ENCODE measurements at places on chromosomes 13 and 19.

DNA sequence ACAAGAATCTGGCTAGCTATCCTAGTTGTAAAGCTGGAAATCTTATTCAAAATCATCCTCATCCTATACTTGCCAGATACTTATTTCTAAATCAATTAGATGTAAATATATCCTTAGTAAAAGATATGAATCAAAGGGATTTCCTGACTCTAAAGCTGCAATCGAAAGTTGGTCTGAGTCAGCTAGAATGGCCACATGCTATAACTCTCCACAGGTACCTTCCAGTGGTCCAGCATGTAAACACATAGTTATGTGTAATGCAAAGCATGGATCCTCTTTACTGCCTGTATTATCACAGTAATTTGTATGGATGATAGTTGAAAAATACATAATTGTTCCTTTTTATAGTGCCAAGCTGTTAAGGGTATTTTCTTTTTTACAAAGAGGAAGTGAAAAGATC is 27.4 kb downstream of the SLITRK6 start:
- no peak for DNase-seq

DNA sequence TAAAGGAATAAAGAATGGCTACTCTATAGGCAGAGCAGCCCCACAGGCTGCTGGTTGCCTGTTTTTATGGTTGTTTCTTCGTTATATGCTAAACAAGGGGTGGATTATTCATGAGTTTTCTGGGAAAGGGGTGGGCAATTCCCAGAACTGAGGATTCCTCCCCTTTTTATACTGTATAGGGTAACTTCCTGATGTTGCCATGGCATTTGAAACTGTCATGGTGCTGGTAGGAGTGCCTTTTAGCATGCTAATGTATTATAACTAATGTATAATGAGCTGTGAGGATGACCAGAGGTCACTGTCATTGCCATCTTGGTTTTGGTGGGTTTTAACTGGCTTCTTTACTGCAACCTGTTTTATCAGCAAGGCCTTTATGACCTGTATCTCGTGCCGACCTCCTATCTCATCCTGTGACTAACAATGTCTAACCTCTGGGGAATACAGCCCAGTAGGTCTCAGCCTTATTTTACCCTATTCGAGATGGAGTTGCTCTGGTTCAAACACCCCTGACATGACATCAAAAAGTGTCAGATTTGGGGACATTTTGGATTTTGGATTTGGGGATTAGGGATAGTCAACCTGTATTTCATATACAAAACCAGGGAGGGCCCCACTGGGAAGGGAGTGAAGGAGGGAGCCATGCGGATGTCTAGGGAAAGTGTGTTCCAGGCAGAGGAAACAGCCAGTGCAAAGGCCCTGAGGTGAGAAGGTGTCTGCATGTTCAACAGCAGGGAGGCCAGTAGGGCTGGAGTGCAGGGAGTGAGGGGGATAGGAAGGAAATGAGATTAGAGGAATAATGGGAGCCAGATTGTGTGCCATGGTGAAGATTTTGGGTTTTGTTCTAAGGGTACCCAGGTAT is 10.9 kb downstream of the FXYD5 start:
- no peak for DNase-seq

GRCh38 chr13:23652909-23653726 is 82.9 kb downstream of the TNFRSF19 start:
- no peak for DNase-seq

DNA sequence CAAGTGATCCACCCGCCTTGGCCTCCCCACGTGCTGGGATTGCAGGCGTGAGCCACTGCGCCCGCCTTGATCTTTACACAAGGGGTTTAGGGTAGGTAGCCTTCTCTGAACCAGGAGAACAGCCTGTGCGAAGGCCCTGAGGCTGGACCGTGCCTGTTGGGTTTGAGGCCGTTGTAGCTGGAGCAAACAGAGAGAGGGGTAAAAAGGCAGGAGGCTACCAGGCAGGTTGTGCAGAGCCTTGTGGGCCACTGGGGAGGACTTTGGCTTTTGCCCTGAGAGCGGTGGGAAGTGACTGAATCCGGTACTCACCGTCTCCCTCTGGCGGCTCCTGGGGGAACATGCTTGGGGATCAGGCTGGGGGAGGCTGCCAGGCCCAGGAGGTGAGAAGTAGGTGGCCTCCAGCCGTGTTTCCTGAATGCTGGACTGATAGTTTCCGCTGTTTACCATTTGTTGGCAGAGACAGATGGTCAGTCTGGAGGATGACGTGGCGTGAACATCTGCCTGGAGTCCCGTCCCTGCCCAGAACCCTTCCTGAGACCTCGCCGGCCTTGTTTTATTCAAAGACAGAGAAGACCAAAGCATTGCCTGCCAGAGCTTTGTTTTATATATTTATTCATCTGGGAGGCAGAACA is 24.6 kb downstream of the SPC24 start:
- peak; percentile 89 for DNase-seq

GRCh38 chr19:32580353-32580900 is 563 bp upstream of the PDCD5 start:
- no peak for DNase-seq

- DNase-seq = no peak
Measured at GRCh38 chr19:3245050-3245449, 20.6 kb downstream of the CELF5 start.

DNA sequence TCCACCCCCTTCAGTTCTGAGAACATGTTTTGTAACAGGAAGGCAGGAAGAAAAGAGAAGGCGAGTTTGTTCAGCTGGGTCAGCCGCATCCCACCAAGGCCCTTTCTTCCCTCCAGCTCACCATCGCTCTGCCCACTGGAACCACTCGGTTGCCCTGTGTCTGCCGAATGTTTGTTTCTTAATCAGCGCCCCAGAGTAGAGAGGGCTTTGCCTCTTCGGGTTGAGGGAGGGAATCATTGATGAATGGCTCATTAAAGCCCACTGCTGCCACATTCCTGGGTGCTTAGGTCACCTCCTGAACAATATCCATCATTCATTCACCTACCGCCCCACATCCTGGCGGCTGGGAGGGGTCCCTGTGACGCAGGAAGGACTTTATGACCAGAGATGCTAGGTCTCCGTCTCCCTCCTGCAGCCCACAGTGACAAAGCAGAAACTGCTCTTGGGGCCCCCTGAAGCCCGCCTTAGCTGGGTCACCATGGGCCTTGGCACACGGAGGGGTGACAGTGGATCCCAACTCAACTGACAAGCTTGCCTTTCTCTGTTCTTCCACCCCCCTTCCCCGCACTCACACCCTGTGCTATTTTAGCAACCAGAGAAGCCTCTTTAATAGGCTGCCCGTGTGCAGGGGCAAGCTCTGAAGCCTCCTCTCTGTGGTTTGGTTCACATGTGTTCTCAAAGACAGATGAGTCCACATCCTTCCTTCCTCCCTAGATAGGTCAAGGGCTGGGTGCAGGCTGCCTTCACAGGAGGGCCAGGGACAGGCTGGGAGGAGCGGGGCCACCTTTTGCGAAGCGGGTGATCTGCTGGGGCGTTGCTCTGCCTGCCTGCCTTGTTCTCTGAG is 46.2 kb downstream of the ACTN4 start:
- peak; percentile 70 for DNase-seq

GRCh38 chr13:22082030-22082429 is 411.2 kb downstream of the FGF9 start:
- DNase-seq = no peak

- peak; percentile 75 for DNase-seq
Measured at GRCh38 chr13:31207661-31208552, 8.1 kb downstream of the B3GLCT start.

DNA sequence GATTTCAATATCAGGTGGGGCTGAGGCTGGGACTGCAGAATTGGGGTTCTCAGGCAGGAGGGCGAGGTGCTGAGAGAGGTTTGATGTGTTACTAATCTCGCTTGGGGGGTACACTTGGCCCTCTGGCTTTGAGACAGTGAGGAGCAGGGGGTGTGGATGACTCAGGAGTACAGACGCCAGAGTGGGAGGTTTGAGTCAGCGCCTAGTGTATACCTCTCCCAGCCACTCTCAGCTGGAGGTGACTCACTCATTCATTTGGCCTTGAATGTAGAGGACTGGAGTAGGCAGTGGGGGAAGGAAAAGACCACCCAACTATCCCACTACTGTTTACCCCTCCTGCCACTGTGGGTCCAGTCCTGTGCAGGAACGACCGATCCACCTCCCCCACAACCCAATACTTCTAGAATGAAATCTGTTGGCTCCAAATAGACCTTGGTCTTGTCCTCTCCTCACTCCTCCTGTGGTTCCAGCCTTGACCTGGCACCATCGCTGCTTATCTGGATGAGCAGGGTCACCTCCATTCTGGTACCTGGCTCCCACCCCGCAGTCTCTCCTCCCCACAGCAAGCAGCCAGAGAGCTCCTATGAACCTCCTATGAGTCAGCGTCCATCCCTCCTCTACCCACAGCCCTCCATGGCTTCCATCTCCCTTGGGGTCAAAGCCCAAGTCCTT is 20.1 kb upstream of the ZNRF4 start:
- DNase-seq = no peak

- no peak for DNase-seq
Measured at GRCh38 chr13:33785384-33785783, 32.6 kb upstream of the RFC3 start.

DNA sequence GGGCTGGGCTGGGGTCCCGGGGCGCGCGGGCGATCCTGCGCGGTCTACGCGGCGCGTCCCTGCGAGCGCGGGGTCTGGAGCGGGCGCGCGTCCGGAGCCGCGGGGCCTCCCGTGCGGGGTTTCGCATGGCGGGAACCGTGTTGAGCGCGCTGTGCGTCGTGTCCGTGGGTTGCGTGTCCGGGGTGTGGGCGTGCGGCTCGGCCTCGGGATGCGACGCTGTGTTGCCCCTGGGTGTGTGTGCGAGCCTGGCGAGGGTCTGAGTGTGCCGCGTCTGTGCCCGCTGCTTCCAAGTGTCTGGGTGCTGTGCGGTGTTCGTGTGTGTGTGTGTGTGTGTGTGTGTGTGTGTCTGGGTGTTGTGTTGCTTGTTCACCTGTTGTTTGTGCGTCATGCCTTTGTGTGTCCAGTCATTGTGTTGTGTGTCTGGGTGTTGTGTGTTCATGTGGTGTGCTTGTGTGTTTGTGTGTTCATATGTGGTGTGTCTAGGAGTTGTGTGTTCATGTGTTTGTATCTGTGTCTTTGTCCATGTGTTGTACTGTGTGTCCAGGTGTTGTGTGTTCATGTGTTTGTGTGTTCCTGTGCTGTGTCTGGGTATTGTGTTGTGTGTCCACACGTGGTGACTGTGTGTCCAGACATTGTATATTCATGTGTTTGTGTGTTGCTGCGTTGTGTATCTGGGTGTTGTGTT is 552 bp downstream of the PLK5 start:
- no peak for DNase-seq

GRCh38 chr13:40342901-40343300 is 323.5 kb downstream of the FOXO1 start:
- DNase-seq = no peak

DNA sequence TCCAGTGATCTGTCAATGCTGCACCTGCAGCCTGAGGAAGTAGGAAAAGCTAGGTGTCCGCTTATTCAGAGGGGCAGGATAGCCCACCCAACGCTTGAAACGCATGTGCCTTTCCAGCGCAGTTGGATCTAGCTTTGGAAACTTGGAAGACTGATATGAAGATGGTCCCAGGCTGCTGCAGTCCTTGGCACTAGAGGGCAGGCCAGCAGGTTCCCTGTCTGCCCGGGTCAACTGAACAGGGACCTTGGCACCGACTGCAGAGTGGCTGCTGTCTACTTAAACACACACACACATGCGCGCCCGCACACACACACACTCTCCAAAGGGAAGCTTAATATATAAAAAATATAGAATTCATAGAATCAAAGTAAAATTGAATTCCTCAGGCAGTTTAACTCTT is 100.0 kb downstream of the TSHZ3 start:
- DNase-seq = no peak

GRCh38 chr13:108700422-108701170 is 71.2 kb downstream of the MYO16 start:
- no peak for DNase-seq

GRCh38 chr13:79874396-79875360 is 393.7 kb downstream of the NDFIP2 start:
- DNase-seq = no peak

DNA sequence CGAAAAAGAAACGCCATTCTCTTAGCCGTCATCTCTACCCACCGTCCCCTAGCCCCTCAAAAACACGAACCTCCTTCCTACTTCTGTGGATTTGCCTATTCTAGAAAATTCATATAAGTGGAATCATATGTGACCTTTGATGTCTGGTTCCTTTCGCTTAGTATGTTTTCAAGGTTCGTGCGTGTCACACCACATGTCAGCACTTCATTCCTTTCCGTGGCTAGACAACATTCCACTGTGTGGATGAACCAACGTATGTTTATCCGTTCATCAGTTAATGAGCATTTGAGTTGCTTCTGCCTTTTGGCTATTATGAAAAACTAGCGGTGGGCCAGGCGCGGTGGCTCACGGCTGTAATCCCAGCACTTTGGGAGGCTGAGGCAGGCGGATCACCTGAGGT is 14.0 kb upstream of the PPP1R12C start:
- peak; percentile 15 for DNase-seq

DNA sequence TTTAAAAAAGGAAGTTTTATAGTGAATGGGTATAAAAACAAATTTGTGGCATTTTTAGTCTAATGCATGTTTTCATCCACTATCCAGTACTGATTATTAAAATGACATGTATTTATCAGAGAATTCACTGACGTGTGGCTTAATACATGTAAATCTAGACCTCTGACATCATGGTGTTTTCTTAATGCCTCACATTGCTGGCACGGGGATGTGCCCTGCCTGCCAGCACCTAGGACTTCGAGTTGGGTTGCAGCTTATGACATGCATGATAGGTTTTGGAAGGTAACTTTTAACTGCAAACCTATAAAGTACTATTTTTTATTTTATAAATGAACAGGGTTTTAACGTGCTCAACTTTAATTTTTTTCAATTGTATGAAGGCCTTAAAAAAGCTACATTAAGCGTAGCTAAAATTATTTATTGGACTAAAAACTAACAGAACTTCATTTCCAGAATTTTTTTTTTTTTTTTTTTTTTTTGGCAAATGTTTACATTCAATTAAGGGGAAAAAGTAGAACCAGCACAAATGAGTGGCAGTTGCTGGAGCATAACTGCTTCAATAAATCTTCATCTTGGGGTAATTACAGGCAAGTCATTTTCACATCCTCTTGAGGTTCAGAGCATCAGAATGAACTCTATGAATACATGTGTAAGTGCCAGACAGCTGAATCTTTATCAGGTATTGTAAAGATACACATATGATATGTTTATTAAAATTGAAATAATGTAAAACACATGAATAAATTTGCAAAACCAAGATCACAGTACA is 16.3 kb downstream of the METTL21C start:
- no peak for DNase-seq

GRCh38 chr13:27281420-27281819 is 10.8 kb downstream of the RASL11A start:
- no peak for DNase-seq

Measured in Right ventricle myocardium inferior (tissue), 1 donor.